ENCODE measurements at places on chromosomes 1 and 21. TPM values are rescaled to one million over a fixed set of nuclear protein-coding genes. Genes with fewer than 3 reads are reported as not detected.

SZRD1 gene
- total RNA-seq: 61.0 TPM

CXADR gene
- 5.1 TPM for total RNA-seq

DENND1B gene
- total RNA-seq: 5.6 TPM

FAM76A gene
- 8.9 TPM for total RNA-seq

TMCC2 gene
- total RNA-seq: 4.8 TPM

CR1L gene
- 0.69 TPM for total RNA-seq

FABP3 gene
- not detected for total RNA-seq

PADI2 gene
- total RNA-seq: 0.89 TPM

FMO5 gene
- not detected for total RNA-seq

MMP23B gene
- 0.17 TPM for total RNA-seq

Data from Daoy (cell line).